ENCODE measurements at places on chromosomes 12 and 14.

GRCh38 chr12:66320996-66321395 lies 18.7 kb downstream of the HELB start:
- no peak for DNase-seq

DNA sequence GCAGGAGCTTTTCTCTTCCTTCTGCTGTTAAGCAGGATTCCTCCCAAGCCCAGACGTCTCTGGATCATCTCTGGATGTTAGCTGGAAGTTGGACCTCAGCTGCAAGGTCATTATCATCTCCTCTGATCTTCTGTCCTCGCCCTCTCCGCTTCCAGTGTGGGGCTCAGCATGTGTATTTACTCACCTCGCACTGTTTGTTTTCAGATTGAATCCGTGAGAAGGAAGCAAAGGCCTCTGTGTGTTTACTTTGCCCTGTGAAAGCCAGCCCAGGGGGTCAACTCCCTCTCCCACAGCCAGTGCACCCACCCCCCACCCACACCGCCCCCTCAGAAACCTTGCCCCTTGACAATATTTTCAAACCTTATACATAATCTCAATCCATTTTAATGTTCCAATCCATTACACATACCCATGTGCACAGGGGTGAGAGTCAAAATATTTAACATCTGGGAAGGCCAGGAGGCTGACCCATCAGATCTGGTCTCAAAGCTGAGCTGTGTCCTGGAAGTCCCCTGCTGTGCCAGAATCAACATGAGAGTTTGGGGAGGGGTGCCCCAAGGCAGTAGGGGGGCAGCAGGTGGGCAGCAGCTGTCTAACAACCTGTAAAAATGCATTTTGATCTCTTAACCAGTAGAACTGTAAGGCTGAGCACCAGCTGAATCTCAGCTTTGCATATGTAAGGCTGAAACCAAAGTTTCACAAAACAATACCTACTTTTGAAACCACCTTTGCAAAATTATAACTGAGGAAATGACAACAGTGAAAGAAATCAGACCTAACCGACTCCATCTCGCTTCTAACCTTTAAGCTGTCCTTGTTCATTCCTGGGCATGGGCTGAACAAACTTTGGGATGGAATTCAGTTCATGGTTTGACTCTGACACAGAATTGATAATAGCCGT lies 157.9 kb downstream of the ZNF664 start:
- no peak for DNase-seq

- no peak for DNase-seq
Observed at GRCh38 chr14:69910871-69911270, 31.7 kb downstream of the SMOC1 start.

DNA sequence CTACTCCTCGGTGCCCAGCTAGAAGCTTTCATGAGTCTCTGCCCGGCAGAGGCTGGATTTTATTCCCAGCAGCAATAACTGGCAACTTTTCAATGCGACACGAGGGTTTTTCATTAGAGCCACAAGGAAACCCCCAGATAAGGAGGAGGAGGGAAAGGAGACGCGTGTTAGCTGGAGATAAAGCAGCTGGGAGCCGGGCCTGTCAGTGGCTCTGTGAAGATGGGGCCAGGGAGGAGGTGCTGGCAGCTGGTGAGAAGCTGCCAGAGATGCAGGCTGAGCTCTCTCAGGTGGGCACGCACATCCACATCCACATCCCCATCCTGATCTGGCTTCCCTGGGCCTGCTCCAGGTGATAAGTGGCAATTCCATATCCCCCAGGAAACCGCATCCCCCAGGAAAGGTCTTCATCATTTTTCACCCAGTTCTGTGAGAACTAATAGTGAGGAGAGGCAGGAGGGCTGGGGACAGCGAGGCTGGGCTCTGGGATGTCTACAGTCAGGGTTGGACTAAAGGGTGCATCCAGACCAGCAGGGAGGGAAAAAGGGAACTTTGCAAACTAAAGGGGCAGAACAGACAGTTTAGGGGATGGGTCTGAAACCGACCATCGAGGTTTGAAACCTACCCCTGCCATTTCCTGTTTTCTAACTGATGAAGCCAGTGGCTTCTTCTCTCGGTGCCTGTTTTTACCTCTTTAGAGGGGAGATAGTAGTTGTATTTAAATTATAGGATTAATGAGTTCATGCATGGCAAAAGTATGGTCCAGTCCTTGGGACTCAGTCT lies 413.2 kb downstream of the DPF3 start:
- DNase-seq: no peak

DNA sequence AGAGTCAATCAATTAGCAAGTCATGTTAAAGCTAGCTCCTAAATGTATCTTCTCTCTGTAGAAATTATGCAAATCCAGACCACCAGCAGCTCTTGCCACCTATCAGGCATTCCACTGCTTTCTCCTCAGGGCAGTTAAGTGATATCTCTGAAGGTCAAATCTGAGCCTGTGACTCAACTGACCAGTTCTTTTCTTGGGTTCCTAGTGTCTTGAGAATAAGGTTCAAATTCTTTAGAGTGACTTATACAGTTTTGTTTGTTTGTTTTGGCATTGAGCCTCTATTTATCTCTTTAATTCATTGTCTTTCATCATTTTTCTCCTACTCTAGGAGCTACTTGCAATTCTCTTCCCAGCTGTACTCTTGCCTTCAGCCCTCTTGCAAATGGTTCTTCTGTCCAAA lies 2.5 kb upstream of the LRIG3 start:
- no peak for DNase-seq

GRCh38 chr14:90599339-90599738 lies 202.5 kb downstream of the CALM1 start:
- no peak for DNase-seq

GRCh38 chr12:117072736-117073490 lies 26.3 kb downstream of the TESC start:
- DNase-seq: no peak

GRCh38 chr12:82973592-82973991 lies 286.9 kb downstream of the TMTC2 start:
- DNase-seq: no peak

DNA sequence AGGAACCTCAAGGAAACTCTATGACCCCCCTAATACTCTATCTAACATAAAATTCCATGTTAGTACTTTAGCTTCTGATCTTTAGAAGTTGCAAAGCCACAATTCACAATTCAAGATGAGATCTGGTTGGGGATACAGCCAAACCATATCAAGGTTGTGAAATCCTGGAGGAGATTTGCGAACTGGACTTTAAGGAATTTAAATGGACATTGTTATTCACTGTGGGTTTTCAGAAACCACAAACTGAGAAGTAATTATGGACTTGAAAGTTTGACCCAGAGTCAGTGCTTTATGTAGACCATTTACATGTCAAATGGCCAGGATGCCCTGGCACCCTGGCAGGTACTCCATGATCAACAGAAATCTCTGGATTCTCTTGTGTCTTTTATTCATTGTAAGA lies 14.2 kb upstream of the CDKL1 start:
- DNase-seq: no peak

GRCh38 chr12:57216921-57217879 lies 606 bp downstream of the NXPH4 start:
- DNase-seq: no peak

DNA sequence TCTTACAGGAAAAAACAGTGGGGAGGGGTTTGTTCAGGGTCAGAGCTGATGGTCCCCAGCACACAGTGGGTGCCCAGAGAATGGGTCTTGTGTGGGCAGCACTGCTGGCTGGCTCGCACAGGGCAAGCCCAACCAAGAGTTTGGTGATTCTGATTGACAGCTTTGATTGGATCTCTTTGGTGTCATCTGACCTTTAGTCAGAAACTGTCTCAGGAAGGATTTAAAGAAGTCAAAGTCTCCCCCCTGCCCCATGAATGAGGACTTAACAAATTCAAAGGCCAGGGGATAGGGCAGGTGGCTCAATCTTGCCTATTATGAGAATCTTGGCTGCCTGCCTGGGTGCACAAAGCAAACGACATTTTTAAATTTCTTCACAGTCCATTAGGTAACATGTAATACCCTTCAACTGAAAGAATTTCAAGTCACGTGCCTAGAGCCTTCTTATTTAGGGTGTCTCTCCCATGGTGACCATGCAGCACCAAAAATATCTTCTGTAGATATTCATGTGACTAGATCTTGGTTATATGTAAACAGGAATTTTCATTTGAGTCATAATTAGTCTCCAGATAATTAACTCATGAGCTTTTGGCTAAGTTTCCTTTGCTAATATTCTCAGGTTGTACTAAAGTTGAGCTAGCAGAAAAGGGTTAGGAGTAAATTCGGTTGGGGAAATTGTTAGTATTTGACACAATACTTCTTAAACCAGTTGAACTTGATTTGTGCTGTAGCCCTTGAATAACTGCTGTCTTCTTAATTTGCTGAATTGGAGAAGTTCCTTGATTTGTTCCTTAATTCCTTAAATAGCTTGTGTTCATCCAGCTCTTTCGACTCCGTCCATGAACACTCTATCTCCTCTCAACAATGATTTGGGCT lies 54.5 kb upstream of the HECTD1 start:
- DNase-seq: no peak

Data from stimulated activated naive CD8-positive, alpha-beta T cell treated with anti-CD3 and anti-CD28 coated beads, Interleukin-15, Interleukin-2, amounts not matched to agents 100 U/mL and 50 U/mL, for 24 hours (primary cell).